ENCODE measurements at places on chromosomes 6 and 20. TPM values are rescaled to one million over a fixed set of nuclear protein-coding genes. Genes with fewer than 3 reads are reported as not detected.

Gene SDCBP2
- total RNA-seq = 2.0 TPM

Gene BPIFA1
- total RNA-seq = not detected

Gene LY86
- total RNA-seq = 2.2 TPM

DNA sequence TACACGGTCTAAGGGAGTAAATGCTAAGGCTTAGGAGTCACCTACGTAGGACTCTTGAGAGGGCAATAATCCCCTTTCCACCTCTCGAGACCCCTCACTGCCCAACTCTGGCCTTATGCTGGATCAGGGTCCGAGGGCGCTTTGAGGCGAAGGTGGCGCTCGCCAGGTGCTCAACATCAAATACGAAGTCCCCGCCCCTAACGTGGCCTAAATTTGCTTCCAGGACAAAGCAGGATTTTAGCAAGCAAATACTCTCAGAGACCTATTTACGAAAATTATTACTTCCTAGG lies 406 bp upstream of the TRIM26 start:
- DNase-seq = no peak

GRCh38 chr6:158033751-158034702 lies 52.4 kb downstream of the SYNJ2 start:
- DNase-seq = no peak

- DNase-seq = no peak
Observed at GRCh38 chr20:62885896-62886708, 24.5 kb upstream of the TCFL5 start.

DNA sequence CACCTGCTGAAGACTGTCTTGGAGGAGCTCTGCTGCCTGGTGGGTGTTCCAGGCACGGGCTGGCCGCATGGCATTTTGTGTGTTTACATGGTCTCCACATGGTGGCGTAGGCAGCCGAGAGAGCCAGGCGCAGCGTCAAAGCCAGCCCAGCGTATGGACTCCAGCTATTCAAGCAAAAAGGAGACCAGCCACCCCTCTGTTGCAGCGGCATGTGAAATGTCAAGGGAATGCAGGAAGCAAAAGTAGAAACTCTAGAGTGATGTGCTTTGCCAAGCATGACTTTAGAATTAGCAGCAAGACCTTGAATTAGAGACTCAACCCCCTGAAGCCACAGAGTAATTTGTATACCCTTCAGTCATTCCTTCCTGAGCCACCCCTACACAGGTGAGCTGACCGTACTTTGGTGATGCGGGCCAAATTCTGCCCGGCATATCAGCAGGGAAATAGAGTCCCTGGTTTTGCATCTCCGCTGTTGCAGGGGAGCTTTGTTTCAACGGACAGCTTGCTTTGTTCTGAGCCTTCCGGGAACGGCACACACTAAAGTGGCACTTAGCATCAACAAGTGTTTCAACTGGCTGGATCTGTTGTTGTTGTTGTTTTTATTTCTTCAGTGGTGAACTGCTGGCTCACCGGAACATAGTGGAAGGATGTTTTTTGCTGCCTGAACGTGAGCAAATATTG lies 48.5 kb downstream of the FNDC1 start:
- DNase-seq = peak; percentile 14

GRCh38 chr6:119598883-119599282 lies 249.3 kb upstream of the MAN1A1 start:
- no peak for DNase-seq
